Hair follicle dermal papilla cell (primary cell): ENCODE measurements at places on chromosomes 7 and 10. TPM values are rescaled to one million over a fixed set of nuclear protein-coding genes. Genes with fewer than 3 reads are reported as not detected.

AGAP5 gene
- 3.4 and 5.4 TPM in 2 replicates for total RNA-seq

IFIT1 gene
- total RNA-seq: 35.3 and 36.5 TPM in 2 replicates

GSTK1 gene
- total RNA-seq: 93.0 and 96.8 TPM in 2 replicates

GPR85 gene
- total RNA-seq: 2.4 and 2.8 TPM in 2 replicates

SLC26A3 gene
- total RNA-seq: not detected in 2 replicates

PON1 gene
- total RNA-seq: not detected in 2 replicates

SVOPL gene
- total RNA-seq: not detected in 2 replicates

GFRA1 gene
- total RNA-seq: 26.1 and 31.3 TPM in 2 replicates

PDGFA gene
- 6.3 and 8.4 TPM in 2 replicates for total RNA-seq

PPP1R17 gene
- total RNA-seq: not detected in 2 replicates

KNDC1 gene
- 0.49 and 0.73 TPM in 2 replicates for total RNA-seq

SFTPA1 gene
- total RNA-seq: not detected in 2 replicates

CNPY4 gene
- total RNA-seq: 29.4 and 31.0 TPM in 2 replicates

KCNMA1 gene
- 52.1 and 52.9 TPM in 2 replicates for total RNA-seq

GRM8 gene
- not detected in 2 replicates for total RNA-seq

TEX47 gene
- total RNA-seq: not detected in 2 replicates

FGFR2 gene
- total RNA-seq: 23.0 and 24.2 TPM in 2 replicates

MLLT10 gene
- 45.3 TPM in 2 replicates for total RNA-seq

DPCD gene
- 19.8 and 33.9 TPM in 2 replicates for total RNA-seq

SFRP5 gene
- total RNA-seq: not detected in 2 replicates

SLC13A4 gene
- 0.16 and 0.97 TPM in 2 replicates for total RNA-seq

PAXIP1 gene
- 9.1 and 9.8 TPM in 2 replicates for total RNA-seq

ANKRD16 gene
- 7.3 and 7.5 TPM in 2 replicates for total RNA-seq

GPNMB gene
- total RNA-seq: 284 and 331 TPM in 2 replicates

UCMA gene
- total RNA-seq: not detected in 2 replicates

H2BK1 gene
- total RNA-seq: not detected in 2 replicates

UCN3 gene
- not detected in 2 replicates for total RNA-seq

AKR1C1 gene
- 60.7 and 75.3 TPM in 2 replicates for total RNA-seq

ADARB2 gene
- total RNA-seq: not detected in 2 replicates

GIMAP8 gene
- not detected in 2 replicates for total RNA-seq

UFSP1 gene
- 7.9 and 9.2 TPM in 2 replicates for total RNA-seq

SPDYE2 gene
- not detected in 2 replicates for total RNA-seq

FXYD4 gene
- total RNA-seq: not detected in 2 replicates

UTF1 gene
- not detected in 2 replicates for total RNA-seq

PCDH15 gene
- total RNA-seq: 0.36 and 0.65 TPM in 2 replicates

BMI1 gene
- 42.6 and 44.3 TPM in 2 replicates for total RNA-seq

GDF2 gene
- total RNA-seq: not detected in 2 replicates

ANKRD30A gene
- total RNA-seq: not detected in 2 replicates

ZNF853 gene
- 0.24 and 0.32 TPM in 2 replicates for total RNA-seq

LGI1 gene
- total RNA-seq: 0.12 TPM in 1 of 2 replicates, not detected in the other

CAMK2B gene
- total RNA-seq: not detected in 2 replicates

C10orf62 gene
- 0.49 TPM in 1 of 2 replicates, not detected in the other for total RNA-seq

NME8 gene
- not detected in 2 replicates for total RNA-seq

ZPBP gene
- total RNA-seq: not detected in 2 replicates

NPC1L1 gene
- not detected in 2 replicates for total RNA-seq

OGDHL gene
- total RNA-seq: 0.16 and 1.5 TPM in 2 replicates

ACBD7 gene
- 0.32 TPM in 1 of 2 replicates, not detected in the other for total RNA-seq

TAS2R40 gene
- not detected in 2 replicates for total RNA-seq

MALRD1 gene
- total RNA-seq: 0.61 and 3.7 TPM in 2 replicates

CALN1 gene
- total RNA-seq: not detected in 2 replicates

CPVL gene
- total RNA-seq: 0.49 and 1.3 TPM in 2 replicates

UPK3BL1 gene
- total RNA-seq: 7.4 and 15.4 TPM in 2 replicates
